Left renal pelvis (tissue), 4 donors: ENCODE measurements at places on chromosomes 11 and 22.

DNA sequence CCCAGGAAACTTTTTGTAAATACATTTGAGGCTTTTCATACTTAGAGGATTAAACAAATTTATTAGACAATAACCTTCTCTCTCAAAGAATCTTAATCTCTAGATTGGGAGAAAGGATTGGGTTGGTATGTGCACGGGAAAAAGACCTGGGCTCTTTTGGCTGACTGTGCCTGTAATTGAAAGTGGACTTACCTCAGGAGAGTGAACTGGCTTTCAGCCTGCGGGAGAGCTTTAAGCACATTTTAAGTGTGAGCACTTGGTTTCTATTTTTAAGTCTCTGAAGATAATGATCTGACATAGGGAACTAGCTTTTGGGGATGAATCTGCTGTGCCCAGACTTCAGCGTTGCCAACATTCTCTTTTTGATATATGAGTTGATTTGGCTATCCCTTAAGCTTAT, 35.8 kb downstream of the UVRAG start:
- DNase-seq, result no peak

DNA sequence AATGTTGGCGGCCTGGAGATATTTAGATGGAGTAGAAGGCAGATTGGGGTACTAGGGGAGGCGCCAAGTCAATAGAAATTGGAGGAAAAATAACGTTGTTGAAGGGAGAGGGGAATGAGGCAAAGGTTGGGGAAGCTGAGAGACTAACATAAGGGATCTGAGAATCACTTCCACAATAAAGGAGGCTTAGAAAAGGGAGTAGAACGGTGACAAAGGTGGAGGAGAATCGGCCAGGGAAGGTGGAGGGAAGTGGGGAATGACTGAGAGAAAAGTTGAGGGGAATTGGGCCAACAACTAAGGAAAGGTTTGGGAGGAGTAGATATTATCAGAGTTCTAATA, 510 bp downstream of the PPME1 start:
- no peak for DNase-seq

DNA sequence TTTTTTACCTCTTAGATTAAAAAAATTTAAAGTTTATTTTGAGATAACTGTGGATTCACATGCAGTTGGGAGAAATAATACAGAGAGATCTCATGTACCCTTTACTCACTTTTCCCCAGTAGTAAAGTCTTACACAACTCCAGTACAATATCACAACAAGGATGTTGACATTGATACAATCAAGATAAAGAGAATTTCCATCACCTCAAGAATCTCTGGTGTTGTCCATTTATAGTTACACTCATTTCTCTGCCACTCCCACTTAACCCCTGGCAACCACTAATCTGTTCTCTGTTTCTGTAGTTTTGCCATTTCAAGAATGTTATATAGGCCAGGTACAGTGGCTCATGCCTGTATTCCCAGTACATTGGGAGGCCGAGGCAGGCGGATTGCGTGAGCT, 10.5 kb upstream of the ZBED5 start:
- no peak for DNase-seq

GRCh38 chr11:10605941-10606381, 37.5 kb upstream of the LYVE1 start:
- no peak for DNase-seq

GRCh38 chr11:92272651-92273050, 48.0 kb downstream of the FAT3 start:
- DNase-seq, result no peak

DNA sequence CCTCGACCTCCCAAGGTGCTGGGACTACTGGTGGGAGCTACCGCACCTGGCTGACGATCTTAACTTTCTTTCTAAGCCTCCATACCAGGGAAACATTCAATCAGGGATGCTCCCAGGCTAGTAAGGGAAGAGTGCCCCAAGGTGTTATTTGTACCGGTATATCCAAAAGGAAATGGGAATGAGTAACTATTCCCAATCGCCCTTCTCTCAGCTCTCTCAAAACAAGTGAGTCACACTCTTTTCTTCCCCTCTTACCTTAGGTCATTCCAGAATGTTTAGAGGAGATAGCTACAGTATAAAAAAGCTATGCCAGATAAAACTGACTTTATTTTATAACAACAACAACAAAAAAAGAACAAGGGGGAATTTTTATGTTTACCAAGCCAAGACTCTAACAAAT, 13.7 kb downstream of the DCDC1 start:
- no peak for DNase-seq
